ENCODE measurements at places on chromosomes 3 and 15. TPM values are rescaled to one million over a fixed set of nuclear protein-coding genes. Genes with fewer than 3 reads are reported as not detected.
A peak's percentile ranks its signal among the peaks of the same experiment; 100 is the strongest.

Gene PCNP
- 75.9 TPM for total RNA-seq

Gene PLSCR2
- not detected for total RNA-seq

Gene CLDND1
- 117 TPM for total RNA-seq

DNA sequence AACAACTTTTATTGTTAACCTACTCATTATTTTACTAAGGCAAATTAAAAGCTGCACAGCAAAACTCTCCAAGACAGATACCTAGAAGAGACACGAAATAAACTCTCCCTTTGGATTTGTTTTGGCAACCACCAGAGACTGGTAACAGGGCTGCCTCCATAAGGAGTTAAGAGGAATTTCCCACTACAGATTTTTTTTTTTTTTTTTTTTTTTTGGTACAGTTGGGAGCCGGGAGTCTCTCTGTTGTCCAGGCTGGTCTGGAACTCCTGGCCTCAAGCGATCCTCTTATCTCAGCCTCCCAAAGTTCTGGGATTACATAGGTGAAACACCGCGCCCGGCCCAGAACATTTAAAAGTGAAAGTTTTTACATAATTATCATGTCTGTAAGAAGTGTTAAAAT, 73.6 kb upstream of the VGLL4 start:
- peak; percentile 23 for DNase-seq

Gene SLC22A14
- total RNA-seq, result not detected

DNA sequence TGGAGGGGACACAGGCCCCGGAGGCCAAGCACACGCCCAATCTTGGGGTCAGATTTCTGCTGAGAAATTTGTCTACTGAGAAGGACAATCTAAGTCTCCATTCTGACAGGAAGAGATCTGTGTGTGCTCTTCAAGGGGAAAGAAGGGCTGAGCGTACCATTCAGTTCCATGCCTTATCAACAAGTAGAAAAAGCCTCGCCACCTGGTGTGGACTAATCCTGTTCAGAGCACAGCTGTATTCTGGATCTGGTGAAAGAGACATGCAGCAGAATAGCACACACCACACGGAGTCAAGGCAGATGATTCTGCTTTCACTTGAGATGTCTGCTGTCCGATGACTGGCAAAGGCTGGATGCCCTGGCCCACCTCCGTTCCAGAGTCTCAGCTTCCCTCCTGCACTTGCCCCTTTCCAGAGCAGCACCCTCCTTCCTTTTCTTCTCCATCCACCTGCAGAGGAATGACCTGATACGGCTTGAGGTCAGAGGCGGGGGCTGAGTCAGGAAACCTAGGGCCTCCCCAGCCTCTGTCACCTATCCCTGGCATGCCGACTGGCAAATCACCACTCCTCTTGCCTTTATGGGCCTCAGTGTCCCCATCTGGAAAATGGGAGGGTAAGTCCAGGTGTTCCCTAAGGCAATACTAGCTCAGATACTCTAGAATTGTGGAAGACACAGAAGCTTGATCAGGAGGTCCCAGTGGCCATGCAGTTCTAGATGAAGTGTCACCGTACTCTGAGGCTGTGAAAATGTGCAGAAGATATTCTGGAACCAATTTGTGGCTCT, 36.9 kb upstream of the CTSH start:
- no peak for DNase-seq

DNA sequence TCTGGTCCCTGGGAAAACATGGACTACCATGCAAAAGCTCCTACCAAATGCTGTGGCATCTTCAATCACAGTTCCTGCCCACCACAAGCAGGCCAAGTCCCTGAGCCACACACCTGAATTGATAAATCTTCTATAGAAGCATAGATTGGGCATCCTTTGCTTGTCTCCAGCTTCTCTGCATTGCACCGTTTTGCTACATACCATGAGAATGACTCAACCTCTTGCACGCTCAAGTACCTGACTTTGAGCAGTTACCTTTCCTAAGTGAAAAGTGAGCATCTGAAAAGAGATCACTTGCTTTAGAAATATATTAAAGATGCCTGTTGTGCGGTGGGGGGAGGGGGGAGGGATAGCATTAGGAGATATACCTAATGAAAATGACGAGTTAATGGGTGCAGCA, 31.3 kb downstream of the GATM start:
- no peak for DNase-seq

Gene CGNL1
- total RNA-seq, result 2.2 TPM

Gene KBTBD13
- total RNA-seq, result not detected

DNA sequence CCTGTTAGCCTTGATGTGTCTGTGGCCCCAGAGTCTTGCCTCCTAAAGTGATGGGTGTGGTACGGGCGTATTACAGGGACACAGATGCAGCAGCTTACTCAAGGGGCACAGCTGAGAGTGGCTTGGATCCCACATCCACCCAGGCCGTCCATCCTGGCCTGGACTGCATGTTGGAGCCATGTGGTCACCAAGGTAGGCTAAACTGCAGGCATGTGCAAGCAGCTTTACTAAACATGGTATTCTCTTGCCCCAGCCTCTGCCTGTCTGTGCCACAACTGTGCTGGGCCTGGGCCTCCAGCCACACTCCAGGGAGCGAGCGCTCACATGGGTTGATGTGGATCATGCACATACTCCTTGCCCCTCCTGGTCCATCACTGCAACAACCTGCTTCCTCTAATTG, 6.1 kb upstream of the GPR62 start:
- DNase-seq, result no peak

Gene GOLGA8J
- not detected for total RNA-seq

DNA sequence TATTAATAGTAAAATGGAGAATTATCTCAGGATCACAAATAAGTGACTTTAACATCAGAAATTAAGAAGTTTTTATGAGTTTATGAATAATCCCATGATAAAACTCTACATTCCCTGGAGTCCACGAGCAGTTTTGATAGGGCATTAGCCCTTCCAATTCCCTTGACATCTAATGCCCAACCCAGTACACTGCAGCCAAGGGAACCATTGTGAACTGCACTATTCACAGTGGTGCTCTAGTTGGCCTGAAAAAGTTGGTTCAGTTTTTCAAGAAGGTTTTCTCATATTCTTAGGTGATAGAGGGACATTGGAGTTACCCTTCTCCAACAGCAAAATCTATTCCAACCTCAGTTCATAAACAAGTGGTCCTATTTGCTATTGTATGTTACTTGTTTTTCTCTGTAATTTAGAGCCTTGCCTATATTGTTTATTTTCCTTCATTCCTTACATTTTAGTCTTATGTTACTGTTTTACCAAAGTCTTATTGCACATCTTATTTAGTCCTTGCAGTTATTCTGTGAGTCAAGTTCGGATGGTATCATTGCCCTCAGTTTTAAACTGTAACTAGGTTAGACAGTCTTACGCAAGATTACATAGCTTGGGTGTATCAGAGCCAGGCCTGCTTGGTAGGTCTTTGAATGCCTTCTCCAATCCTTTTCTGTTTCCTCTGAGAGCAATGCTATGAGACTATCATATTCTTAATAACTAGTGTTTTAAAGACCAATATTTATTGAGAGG, 57.9 kb upstream of the SAMMSON start:
- no peak for DNase-seq

DNA sequence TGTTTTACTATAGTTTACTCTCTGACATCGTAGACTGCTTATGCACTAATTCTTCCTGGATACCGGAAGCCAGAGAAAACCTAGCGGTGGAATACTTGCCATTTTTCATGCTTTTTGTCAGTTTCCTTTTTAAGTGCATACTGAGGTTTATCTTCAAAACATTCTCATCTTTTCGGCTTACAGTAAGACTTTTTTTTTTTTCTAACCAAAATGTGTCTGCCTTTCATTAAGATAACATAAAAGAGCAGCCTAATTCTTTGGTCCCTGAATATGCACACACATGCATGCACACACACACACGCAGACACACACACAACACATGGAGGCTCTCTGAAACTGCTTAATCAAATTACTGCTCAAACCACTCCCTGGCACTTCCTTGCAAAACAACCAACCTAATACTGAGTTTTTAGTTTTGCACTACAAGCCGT, 1.3 kb downstream of the ZNF445 start:
- DNase-seq, result peak; percentile 28

DNA sequence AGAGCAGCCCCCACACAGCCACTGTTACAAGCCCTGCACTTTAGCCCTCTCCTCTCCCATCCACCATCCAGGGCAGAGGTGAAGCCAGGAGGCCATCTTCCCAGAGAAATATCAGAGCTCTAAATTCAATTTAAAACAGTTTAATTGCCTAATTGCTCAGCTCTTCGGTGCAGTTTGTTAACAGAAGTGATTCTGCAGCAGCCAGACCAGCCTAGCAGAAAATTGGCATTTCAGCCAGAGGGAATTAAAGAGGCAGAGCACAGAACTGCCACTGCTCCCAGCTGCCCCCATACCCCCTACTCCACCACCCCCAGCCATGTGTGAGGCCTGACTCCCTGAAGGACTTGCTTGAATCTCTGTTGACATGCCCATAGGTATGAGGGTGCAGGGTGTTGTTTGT, 38.5 kb downstream of the TPRA1 start:
- DNase-seq, result no peak

DNA sequence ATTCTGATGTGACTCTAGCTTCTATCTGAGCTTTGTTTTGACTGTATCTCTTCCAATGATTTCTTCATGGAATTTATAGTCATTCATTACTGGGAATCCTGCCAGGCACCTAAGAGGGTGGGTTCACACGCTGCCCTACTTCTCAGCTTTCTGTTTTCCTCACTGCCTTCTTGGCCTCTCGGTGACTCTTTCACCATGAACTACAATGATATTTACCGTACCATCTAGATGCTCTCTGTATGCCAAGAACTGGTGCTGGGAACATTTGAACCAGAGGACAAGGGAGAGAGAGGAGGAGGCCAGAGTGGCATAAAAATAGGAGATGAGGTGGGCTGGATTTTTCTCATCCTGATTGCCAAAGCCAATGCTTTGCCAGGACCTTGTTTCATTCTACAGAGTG, 280.0 kb upstream of the P2RY1 start:
- peak; percentile 24 for DNase-seq

Gene CLRN1
- not detected for total RNA-seq

DNA sequence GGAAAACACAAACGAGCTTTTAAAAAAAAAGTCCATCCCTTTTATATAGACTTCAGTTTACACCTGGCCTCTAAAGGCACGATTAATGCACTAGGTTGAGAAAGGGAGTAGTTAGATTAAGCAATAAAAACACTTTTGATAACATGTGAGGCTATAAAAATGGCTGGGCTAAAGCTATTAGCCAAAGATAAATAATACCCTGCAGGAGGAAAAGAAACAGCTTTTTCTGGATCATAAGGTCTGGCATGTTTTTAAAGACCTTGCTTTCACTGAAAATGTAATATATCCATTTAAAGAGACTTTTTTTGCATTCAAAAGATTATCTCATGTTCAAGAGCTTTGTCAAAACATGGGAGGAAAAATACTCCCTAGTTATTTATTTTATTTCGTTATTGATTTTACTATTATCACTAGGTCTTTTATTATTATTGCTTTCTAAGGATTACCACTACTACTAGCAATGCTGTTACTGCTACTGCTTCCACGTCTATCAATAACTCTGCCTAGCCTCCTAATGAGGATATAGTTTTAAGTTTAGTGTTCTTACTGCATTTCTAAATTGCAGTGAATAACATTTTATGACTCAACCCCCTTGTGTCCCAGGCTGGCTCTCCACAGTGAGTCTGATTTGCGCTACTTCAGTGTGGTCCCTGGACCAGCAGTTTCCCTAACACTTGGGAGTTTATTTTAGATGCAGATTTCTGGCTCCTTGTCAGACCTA, 93.4 kb downstream of the THRB start:
- DNase-seq, result no peak

- no peak for DNase-seq
Measured at GRCh38 chr3:101778385-101779046, 495 bp upstream of the NXPE3 start.

Gene ADAMTSL3
- total RNA-seq, result under 0.01 TPM

Gene CFAP91
- 0.19 TPM for total RNA-seq

DNA sequence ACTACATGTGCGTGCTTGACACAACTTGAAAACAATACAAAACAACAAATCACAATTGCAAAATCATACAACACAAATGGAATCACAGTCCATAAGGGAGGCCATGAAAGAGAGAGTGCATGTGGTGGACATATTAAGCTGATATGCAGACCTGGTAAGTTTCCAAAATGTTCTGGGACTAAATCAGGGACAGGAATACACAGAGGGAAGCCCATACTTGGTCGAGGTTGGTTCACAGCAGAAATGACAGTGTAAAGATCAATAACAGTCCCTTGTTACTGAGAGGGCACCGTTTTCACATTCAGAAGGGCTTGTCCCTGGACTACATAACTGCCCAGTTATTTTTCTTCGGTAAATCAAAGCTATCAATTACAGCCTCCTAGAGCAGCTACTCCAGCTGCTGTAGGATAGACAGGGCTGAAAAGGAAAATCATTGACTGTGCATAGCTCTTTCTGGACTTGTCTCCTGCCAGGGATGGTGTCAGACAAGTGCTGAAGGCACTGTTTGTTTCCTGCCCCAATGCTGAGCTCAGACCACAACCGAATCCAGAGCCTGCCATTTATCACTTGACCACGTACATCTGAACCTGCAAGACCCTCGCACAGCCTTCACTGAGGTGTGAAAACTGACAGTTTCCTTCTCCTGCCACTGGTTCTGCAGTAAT, 79.5 kb upstream of the KCNMB2 start:
- no peak for DNase-seq

Gene CHRNA3
- total RNA-seq, result not detected

- DNase-seq, result no peak
Measured at GRCh38 chr3:112297714-112298113, 3.7 kb upstream of the SLC9C1 start.

Gene CSPG4
- 16.4 TPM for total RNA-seq

DNA sequence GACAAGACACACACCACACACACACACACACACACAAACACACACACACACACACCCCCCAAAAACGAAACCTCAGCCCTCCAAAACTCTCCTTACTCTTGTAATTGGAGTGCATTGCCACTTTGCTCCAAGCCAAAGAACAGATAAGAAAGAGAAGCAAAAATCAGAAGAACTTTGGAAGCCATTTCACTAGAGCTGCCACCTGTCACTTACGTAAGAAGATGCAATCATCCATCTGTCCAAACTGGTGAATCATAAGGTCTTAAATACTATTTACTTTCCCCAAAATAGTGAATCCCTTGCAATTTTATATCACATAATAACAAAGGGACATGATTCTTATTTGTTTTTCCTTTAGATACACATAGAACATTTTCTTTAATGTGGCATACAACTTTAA, 285.4 kb downstream of the ZBTB20 start:
- peak; percentile 76 for DNase-seq

DNA sequence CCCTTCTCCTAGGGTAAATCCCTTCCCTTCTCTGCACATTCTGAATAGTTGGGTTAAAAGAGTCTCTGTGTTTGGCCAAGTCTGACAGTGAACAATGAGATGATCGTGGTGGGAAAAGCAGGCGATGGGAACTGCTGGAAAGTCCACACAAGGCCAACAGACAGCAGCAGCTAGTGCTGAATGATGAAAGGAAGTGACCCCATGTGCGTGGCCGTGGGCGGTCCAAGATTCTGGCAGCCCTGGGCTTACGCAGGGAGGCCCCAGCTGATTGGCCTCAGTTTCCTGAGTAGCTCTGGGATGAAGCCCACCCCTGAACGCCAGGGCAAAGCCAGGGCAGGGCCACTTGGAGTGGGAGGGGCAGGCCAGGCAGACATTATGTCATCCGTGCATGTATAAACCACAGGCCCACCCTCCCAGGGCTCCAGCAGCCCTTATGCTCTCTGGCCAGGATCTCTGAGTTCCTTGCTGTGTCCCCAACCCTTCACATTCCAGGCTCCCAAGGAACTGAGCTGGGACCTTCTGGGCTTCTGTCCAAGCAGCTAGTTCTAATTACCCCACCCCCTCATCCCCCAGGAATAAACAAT, 57.8 kb downstream of the CDC25A start:
- peak; percentile 28 for DNase-seq

All from LHCN-M2 (cell line).